NCI-H748 treated with DMSO at 0.1 percent for 48 hours (cell line): ENCODE measurements at places on chromosomes 3 and 15.

DNA sequence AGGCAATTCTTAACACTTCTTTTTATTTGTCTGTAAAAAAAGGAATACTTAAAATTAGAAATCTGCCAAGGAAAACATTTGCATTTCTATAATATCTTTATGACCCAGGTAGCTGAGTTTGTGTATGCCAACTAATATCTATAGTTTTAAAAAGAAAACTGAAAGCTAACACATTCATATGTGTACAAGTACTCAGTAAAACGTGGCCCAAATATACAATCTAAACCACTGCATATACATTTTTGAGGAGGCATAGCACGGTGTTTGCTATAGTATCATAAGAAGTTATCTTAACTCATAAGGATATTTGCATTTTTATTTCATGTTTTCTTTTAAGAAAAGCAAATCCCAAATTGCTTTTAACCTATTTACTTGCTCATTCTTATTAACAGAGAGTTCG, 172.7 kb downstream of the ZBTB20 start:
- no peak for DNase-seq

DNA sequence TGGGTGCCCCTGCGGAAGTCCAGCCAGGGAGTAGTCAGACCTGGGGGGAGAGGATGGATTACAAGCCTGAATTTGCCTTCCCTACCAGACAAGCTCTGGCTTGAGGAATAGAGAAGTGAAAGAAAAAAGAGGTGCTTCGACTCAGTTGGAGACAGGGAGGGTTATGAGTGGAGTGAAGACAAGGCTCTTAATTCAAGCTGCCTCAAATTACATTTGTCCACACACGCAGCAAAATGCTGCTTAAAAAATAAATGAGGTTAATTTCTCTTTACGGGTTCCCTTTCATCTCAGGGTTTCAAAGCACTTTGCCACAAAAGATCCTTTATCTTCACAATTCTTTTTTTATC, 49.0 kb upstream of the SLC4A7 start:
- no peak for DNase-seq

DNA sequence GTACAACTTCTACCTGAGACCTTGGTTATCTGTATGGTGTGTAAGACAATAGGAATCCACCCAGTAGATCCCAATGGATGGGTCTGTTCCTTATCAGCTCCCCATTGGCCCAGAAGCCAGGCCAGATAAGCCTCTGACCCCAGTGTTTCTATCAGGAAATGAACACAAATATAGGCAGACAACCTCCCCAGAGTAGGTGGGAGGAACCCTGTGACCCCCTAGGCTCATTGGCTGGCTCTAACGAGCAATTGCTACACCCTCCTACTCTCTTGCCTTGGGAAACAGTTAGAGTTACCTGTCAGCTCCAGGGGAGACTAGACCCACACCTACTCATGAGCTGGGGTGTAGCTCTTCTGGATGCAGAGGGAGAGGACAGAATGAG, 299.9 kb downstream of the UACA start:
- DNase-seq = no peak

GRCh38 chr15:79981831-79982455, 10.9 kb upstream of the BCL2A1 start:
- no peak for DNase-seq

- no peak for DNase-seq
Measured at GRCh38 chr3:193231201-193231600, 9.8 kb upstream of the PLAAT1 start.

GRCh38 chr3:121223116-121223515, 315.1 kb downstream of the STXBP5L start:
- DNase-seq = no peak

DNA sequence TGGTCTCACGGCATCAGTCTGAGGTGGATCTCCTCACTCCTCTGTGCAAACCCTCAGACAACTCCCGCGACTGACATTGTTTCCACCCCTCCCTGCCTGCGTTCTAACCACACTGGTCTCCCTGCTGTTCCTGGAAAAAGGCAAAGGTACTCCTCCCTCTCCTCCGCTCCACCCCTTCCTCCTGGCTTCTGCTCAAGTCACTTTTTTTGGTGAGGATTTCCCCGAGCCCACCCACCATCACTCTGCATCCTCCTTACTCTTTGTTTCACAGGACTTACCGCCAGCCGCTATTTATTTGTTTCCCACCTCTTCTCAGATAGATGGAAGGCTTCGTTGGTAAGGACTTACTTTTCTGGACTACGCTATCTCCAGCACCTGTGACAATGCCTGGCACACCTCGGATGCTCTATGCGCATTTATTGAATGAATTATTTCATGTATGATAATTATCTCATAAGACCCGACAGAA, 25.6 kb downstream of the PRR23E start:
- DNase-seq = no peak

- no peak for DNase-seq
Measured at GRCh38 chr15:95574053-95574452, 756.4 kb upstream of the NR2F2 start.

DNA sequence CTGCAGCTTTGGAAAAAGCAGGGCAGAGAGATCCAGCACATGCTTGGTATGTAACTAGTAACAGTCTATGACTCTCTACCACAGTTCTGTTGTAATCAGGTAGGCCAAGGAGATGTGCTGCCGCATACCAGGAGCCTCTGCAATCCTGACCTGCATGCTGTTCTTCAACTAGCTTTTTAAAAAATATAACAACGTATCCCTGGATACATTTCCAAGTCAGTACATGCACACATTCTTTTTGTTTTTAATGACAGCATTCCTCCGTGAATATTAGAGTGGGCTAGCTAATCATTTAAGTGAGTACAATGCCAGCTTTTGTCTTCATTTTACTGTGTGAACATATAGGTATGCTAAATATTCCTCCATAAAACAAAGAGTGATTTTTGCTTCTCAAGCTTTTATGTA, 437.8 kb downstream of the RBMS3 start:
- no peak for DNase-seq

GRCh38 chr3:127274200-127274760, 13.6 kb downstream of the PRR20G start:
- no peak for DNase-seq

DNA sequence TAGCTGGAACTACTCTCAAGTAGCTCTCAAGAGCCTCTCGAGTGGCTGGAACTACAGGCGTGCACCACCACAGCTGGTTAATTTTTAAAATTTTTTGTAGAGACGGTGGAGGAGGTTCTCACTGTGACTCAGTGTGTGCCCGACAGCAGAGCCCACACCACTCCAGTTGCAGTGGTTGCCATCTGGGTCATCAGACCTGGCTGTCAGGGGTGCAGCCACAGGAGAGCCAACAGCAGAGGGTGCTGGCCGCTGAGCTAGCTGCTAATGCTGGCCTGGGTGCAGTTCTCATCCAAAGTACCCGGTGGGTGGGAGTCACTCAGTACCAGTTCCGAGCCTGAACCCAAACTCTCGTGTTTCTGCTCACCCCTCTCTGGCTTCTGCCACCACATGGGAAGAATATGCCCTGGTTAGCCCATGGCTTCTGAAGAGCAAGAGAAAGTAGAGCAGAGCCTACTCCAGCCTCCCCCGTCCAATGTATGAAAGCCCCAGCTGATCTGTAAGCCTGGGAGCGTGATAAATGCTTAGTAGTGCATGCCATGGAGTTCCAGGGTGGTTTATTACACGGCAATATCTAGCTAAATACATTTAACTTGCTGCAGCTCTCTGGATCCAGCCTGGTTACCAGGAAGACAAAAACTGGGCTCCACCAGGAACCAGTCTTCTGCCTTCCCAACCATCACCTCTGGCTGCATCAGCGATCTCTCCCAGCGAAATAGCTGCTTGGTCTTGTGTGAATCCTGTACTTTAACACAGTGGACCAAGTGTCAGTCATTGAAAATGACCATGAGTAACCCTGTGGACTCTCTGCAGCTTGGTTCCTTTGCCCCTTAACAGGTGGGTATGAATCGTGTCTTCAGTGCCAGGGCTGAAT, 17.1 kb downstream of the UMPS start:
- DNase-seq = no peak
